Fibroblast of skin of left quadriceps (primary cell): ENCODE measurements at places on chromosomes 3 and 15.

GRCh38 chr3:170081079-170081741 lies 43.4 kb downstream of the GPR160 start:
- no peak for DNase-seq

DNA sequence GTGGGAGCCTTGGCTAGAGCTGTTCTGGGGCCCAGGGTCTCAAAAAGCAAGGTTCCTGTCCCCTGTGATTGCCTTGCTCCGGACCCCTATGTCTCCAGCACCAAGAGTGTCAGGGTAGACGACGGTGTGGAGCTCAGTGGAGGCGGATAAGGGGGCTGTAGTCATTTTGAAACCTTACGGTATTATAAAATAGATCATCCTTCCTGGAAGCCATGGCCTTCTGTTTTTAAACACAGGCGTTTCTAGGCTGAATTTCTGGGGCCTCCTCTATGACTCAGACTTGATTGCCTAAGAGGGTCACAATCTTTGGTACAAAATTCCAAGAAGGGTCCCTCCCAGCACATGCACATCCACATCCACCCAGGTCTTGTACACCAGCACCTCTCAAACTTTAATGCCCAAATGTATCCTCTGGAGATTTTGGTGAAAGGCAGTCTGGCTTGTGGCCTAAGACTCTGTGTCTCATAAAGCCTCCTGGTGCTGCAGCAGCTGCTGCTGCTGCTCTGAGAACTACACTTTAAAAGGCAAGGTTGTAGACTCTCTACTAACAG lies 70.5 kb upstream of the XCR1 start:
- DNase-seq = no peak

GRCh38 chr3:184619369-184619768 lies 57.8 kb downstream of the EPHB3 start:
- DNase-seq = no peak

- DNase-seq = no peak
Observed at GRCh38 chr3:30195352-30195751, 411.0 kb upstream of the TGFBR2 start.

DNA sequence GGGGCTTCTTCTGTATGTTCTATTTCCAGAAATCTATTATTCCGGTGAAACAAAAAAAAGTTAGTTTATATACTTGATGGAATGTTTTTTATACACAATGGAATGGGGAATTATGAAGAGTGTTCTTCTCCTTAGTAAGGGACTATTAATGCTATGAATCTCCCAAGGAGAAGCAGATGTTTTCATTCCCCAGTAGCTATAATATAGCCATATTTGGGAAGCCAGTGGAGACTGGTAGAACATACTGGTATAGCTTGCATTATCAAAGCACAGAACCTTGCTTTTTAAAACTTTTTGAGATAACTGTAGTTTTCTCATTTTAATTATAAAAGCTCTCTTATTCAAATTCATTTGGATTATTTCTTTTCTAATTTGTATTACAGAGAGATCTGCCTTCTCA lies 38.3 kb downstream of the ADGRG7 start:
- DNase-seq = no peak

DNA sequence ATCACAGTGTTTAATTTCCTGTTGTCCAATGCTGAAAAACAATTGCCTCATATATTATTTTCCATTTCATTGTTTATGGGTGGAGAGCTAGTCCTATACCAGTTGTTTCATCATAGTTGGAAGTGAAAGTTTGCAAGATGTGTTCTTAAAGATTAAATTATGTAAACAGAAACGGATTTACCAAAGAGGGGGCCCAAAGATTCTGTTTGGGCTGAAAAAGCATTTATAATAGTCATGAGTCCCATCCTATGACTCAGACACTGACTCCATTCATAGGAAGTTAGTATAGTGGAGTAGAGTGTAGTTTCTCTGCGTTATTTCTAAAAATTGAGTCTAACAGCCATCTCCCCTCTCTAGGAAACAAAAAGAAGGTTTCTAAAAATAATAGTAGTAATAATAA lies 24.3 kb downstream of the NFKBIZ start:
- DNase-seq = no peak

DNA sequence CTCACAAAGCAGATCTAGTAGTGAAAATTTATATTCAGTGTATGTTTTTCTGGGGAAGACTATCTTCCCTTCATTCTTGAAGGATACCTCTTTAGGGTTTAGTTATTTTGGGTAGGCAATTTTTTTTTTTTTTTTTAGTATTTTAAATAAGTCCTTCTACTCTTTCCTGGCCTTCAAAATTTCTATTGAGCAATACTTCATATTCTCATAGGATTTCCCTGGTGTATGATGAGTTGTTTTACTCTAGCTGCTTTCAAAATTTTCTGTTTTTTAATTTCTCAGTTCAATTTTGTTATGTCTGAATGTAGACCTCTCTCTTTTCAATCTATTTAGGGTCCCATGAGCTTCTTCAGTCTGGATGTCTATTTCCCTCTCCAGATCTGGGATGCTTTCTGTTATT lies 74.3 kb upstream of the PLSCR4 start:
- no peak for DNase-seq

- DNase-seq = peak; percentile 68
Observed at GRCh38 chr3:102979682-102980354, 545.0 kb downstream of the ZPLD1 start.

DNA sequence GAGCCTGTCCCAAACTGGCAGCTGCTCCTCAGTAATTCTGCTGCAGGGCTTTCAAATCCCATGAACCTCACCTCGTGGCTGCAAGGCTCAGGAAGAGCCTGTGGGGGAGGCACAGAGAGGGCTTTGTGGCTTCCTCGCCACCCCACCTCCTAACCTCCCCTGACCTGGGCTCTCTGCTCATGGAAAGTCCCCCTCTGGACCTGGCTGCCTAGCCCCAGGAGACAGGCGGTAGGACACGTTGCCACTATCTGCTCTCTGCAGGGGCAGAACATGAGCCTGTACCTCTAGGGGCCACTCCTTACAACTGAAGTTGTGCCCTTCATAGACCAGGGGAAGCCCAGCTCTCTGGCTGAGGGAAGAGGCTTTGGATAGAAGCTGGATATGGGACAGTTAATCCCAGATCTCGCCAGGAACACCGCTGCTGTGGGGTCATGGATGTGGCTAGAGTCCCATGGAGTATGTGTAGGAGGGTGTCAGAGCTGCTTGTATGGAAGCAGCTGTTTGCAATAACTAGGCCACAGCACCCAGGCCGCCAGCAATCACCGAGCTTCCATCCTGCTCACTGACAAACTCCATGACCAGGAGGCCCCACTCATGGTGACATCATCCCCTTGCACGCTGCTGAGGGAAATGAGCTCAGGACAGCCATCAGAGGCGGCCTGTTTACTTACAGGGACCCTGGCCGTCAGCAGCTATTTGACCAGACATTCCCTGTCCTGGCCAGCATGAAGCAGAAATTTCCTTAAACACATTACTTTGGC lies 34.0 kb upstream of the CILP start:
- DNase-seq = no peak

- DNase-seq = peak; percentile 21
Observed at GRCh38 chr3:32340039-32340438, 51.6 kb upstream of the CMTM7 start.

DNA sequence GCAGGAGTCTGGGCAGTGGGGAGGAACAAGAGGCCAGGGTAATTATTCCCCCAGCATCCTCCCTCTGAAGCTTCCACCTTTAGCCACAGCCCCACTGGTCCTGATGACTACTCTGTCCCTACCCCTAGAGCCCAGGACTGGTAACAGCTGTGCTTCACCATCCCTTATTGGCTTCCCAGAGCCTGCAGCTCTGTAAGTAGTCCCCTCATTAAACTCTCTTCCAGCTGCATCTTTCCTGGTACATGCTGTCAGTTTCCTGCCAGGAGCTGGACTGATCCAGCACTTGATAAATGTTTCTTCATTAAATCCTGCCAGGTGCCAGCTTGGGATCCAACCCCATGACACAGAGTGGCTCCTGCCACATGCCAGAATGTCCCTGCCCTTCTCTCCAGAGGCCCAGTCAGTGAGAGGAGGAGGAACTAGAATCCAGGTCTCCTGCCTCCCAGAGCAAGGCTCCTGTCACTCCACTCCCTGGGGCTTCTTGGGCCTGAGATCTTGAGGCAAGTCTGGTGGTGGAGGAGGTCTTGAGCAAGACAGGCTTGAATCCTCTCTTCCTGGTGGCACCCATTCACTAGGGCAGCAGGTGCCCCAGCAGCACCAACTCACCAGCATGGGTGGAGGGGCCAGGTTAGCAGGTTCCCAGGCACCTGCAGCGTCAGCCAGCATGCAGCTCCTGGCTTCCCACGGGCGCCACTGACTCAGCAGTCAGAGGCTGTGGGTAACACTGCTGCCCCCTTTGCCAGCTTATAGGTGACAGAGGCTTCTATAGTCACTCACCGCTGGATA lies 27.6 kb downstream of the FBXW12 start:
- DNase-seq = no peak

- DNase-seq = no peak
Observed at GRCh38 chr3:191138937-191139336, 60.1 kb upstream of the OSTN start.

GRCh38 chr3:157832588-157832987 lies 273.6 kb downstream of the SHOX2 start:
- DNase-seq = peak; percentile 75

DNA sequence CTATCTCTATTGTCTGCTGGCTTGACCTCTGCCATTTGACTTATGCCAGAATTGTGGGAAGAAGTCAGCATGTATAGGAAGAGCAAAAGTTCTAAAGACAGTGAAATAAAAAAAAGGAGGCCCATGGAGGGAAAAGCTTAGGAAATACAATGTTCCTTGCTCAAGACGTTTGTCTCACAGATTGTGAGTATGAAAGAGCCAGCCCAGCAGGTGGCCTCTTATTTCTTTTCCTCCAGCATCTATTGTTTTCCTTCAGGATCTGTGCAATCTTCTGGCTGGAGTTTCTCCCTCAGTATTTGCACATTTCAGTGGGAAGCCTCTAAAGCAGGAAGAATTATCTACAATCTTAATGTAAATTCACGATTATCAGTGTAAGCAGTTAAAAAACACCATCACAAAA lies 43.7 kb downstream of the ZDHHC3 start:
- no peak for DNase-seq

DNA sequence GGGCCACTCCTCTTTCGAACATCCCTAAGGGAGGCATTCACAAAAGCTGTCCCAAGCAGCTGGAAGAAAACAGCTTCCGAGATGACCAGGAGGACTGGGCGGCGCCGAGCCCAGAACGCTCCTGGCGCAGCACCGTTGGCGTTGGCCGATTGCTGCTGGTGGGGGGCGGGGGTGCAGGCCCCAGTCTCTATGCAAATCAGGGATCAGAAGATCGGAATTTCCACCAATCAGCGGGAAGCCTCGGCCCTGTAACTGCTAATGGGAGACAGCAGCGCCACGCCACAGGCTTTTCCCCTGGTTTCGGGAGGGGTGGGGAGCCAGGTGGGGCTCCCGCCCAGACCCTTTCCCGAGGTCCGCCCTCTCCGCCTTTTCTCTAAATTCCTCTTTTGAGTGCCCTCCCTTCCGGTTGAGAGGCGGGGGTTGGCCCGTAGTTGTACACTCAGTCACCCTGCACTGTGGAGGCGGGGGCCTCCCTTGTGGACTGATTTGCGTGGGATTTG lies 27.0 kb downstream of the HMCES start:
- peak; percentile 57 for DNase-seq
